DMS153 (cell line): ENCODE measurements at places on chromosomes 12 and 14.

GRCh38 chr12:3103806-3104205 is 26.6 kb downstream of the TSPAN9 start:
- DNase-seq = no peak

DNA sequence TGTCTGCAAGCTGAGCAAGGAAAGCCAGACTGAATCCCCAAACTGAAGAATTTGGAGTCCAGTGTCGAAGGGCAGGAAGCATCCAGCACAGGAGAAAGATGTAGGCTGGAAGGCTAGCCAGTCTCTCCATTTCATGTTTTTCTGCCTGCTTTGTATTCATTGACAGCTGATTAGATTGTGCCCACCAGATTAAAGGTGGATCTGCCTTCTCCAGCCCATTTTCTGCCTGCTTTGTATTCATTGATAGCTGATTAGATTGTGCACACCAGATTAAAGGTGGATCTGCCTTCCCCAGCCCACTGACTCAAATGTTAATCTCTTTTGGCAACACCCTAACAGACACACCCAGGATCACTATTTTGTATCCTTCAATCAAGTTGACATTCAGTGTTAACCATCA is 85.3 kb downstream of the PLBD1 start:
- no peak for DNase-seq

DNA sequence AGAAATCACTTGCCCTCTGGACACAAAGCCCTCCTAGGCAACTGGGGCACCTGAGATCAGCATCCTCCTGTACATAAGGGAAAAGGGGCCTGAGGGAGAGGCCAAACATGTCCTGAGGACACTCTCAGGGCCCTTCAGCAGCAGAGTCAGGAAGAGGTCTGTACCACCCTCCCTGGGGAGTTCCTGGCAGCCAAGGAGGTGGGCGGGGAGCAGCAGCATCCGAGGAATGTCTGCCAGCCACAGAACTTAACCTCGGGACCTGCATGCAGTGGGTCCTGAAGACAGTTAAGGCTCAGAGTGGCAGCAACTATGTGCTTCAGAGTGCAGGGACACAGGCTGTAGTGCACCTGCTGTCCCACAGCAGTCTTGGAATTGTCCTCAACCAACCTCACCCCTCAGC is 62.1 kb downstream of the SPTB start:
- no peak for DNase-seq

DNA sequence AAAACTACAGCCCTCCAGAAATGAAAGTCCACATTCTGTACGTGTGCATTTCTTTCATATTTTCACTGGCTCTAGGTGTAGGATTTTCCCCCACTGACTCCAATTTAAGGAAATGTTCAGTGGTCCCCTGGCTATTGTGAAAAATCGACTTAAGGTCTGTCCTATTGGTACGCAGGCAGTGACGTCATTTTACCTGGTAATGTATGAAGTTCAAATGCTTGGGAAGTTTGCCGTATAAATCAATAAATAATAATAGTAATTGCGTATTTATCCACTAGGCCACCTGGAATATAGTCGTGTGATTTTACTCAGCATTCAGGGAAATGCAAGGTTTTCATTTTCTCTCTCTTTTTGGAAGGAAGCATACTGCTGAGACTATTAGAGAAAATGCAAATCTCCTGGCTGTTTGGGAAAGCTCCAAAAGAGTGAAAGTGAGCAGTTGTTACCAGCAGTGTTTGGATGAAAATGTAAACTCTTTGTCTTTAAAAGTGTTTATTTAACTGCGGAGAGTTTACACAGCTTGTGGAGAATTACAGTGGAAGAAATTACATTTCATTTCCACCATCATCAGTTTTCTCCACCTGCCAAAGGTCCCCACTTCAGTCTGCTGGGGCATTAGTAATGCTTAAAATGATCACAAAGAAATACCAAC is 107.0 kb downstream of the EXOC5 start:
- peak; percentile 25 for DNase-seq

DNA sequence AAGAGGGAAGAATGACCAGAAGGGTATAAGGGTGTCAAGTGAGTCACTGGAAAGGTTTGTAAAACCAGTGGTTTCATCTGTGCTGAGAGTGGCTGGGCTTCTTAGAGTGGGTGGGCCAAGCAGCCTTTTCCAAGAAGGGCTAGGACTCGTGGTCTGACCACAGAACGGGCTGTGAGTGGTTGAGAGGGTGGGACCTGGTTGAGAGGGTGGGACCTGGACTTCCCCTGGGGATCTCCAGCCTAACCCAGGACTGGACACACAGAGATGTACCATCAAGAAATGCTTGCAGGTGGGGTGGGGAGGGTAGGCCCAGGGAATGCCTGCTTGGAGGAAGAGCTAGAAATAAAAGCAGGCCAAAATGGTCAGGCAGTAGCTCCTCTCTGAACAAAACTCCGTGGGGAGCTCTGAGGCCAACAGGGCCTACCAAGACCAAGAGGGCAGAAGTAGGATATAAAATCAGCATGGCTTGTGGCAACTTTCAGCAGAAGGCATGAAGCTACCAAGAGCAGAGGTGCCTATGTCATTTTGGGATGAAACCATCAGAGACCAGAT is 140.5 kb downstream of the FOXN3 start:
- no peak for DNase-seq

DNA sequence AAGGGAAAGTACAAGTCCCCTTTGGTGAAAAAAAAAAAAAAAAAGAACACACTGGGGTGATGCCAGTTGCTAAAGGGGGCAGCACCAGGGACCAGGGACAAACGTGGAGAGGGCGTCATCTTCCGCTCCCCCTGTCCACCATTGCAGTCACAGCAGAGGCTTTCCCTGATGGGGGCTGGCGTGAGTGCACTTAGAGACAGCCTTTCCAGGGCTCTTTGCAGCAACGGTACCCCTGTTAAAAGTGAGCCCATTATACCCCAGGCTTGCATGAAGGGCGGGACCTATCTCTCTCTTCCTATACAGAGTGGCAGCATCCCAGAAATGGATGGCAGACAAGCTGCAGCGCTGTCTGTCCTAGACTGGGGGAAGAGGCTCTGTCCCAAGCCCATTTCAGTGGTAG is 155.0 kb downstream of the KCNK10 start:
- DNase-seq = no peak

GRCh38 chr12:10247436-10248058 is 34.9 kb downstream of the GABARAPL1 start:
- no peak for DNase-seq

DNA sequence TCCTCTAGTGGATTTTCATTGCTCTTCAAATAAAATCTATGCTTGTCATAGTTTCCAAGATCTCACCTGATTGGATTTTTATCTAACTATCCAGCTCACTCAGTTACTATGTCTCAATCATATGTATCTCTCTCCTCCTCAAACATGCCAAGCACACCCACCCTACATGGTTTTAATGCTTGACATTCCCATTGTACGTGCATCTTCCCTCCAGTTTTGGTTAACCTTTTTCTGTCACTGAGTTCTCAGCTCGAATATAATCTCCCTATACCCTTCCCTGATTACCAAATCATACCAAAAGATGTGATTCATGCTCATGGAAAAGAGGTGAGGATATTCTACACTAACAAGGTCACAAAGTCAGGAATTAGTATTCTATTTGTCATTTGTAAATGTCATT is 12.0 kb upstream of the PTPRQ start:
- no peak for DNase-seq

GRCh38 chr12:65123435-65124063 is 2.4 kb upstream of the WIF1 start:
- peak; percentile 11 for DNase-seq

GRCh38 chr12:132084621-132085290 is 59.4 kb downstream of the DDX51 start:
- no peak for DNase-seq

- DNase-seq = no peak
Observed at GRCh38 chr14:72457641-72458040, 436.3 kb downstream of the DPF3 start.
